ENCODE measurements at places on chromosomes 4 and X.

- no peak for DNase-seq
Measured at GRCh38 chrX:130071611-130072344, 38.5 kb downstream of the ELF4 start.

DNA sequence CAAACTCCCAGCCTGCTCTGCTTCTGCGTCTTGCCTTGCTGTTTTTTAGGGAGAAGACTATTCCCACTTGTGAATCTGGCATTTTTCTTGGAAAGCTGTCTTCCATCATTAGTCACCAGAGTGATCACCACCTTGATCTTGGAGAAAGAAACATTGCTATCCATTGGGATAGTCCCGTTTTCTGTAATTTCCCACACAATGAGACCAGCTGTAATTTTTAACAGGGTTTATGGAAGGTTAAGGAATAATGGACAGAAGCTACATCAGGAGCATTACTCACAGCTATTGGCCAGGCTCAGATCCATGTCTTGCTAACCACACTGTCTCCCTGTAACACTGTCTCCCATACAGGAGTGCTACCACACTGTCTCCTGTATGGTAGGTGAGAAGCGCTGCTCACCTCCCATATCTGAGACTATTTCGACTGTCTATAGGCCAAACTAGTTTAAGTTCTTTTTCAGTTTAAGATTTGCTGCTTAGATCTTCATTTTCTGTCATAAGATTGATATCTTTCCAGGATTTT is 523.0 kb downstream of the SPRY1 start:
- no peak for DNase-seq

- no peak for DNase-seq
Measured at GRCh38 chr4:13836946-13837912, 209.7 kb upstream of the BOD1L1 start.

DNA sequence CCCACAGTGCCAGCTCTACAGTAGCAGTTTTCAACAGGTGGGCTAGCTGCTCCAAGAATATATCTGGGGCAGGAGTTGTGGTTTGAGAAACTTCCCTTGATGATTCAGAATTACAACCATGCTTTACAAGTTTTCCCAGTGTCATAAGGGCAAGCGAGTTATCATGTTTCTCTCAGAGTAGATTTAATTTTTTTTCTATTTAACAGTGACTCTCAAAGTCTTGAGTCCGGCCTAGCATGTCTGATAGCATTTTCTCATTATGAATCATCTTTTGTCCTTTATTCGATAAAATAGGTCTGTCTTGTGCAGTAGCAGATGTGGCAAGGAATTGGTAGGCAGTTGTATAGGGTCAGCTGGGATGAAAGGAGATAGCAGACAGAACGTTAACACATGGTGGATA is 62.2 kb upstream of the SPANXD start:
- no peak for DNase-seq

DNA sequence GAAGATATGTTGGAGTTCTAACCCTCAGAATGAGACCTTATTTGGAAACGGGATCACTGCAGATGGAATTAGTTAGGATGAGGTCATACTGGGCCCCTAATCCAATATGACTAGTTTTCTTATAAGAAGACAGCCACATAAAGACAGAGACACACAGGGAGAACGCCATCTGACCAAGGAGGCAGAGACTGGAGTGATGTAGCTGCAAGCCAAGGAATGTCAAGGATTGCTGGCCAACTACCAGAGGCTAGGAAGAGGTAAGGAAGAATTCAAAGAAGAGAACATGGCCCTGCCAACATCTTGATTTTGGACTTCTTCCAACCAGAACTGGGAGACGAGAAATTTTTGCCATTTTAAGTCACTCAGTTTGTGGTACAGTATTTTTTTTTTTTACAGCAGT is 152.8 kb upstream of the DIPK2B start:
- no peak for DNase-seq

GRCh38 chr4:96025011-96025410 is 185.1 kb downstream of the PDHA2 start:
- DNase-seq, result no peak

DNA sequence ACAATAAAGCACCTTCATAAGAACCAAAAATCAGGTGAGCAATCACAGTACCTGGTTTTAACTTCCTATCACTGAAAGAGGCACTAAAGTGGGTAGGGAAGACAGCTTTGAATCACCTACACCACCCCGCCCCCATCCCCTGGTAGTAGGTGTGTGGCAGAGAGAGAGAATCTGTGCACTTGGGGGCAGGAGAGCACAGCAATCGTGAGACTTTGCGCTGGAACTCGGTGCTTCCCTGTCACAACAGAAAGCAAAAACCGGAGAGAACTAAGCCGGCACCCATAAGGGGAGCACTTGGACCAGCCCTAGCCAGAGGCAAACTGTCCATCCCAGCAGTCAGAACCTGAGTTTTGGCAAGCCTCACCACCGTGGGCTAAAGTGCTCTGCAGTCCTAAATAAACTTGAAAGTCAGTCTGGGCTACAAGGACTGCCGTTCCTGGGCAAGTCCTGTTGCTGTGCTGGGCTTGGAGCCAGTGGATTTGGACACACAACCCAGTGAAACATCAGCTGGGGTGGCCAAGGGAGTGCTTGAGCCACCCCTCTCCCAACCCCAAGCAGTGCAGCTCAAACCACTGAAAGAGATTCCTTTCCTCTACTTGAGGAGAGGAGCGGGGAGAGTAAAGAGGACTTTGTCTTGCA is 32.1 kb downstream of the NDUFB11 start:
- DNase-seq, result no peak

DNA sequence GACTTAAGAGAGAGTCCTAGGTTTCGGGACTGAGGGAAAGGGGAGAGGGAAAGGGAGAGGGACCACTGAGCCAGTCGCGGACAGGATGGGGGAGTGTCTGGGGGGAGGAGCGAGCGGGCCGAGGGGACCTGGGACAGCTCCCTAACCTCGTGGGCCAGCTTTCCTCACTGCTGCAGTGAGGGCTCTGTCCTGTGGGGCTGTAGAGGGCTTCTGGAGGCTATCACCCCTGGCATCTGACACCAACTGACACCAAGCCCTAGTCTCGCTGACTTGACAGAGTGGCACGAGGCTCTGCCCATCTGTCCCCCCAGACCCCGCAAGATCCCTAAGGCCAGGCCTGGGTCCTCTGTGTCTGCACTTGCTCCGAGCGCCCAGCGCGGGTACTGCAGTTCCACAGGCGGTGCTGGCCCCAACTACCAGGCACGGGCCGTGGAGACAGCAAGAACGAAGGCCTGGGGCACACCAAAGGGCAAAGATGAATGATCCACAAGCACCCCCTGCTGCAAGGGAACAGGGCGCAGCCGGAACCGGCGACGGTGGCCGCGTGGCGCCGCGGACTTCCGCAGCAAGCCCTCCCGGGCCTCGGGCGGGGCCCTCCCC is 465 bp downstream of the HAUS7 start:
- DNase-seq, result no peak

DNA sequence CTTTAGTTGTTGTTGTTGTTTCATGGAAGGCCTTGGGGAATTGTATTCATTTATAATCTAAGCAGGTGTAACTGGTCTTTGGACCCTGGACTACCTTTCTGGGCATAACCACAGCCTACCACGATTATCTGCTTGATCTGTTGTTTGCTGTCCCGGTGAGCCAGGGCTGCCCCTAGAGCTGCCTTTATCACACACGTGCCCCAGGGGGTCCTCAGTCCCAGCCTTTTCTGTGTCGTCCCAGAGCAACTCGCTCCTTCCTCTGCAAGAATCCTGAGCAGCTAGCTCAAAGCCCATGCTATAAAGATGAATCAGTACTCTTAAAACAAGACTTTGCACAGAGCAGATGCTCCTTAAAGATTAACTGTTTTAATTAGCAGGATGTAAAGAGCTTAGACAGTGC is 273.2 kb downstream of the EVC2 start:
- no peak for DNase-seq

DNA sequence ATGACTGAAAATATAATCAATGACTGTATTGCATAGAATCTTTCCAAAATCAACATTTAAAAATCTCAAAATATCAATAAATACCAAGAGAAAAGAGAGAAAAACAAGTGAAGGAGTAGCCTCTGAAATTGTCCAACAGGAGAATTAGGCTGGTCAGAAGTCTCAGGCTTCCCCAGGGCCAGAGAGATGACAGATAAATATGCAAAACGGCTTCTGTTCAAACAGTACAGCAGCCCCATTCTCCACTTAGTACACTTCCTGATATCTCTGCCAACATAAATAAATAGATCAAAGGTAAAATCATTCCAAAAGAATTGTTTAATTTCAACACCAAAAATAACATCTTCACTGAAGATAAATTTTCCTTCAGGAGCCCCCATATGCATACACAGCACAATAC is 204.7 kb upstream of the GABRA2 start:
- no peak for DNase-seq

DNA sequence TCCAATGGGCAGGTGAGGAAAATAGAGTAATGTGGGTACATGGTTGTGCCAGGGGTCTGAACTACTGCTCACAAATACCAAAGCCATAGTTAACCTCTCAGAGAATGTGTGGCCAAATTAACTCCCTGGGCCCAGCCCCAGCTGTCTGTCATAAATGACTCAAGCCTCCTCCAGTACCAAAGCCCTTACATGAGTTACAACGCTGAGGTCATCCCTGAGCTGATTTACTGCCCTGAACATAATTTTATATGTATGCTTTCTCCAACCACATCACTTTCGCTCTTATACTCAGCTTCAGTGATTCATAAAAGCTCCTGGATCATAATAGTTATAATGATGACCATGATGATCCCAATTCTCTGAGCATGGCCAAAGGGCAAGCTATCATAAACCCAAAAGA is 283.9 kb downstream of the NKX6-1 start:
- no peak for DNase-seq

DNA sequence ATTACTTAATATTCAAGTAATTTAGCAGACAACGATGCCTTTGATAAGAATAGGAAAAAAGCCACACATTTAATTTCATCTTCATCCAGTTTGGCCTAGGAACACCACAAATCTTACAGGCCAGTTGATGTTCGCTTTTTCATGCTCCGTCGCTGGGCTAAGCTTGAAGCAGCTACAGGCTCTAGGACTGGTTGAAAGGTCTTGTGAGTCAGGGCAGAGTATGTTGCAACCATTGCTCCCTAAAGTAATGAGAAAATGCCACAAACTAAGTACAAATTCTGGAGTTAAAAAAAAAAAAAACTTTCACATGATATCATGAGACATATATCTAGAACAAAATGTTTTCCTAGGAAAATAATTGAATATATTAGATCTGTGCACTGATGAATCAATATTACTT is 123.8 kb downstream of the RPS6KA6 start:
- no peak for DNase-seq
